ENCODE measurements at places on chromosomes 1 and 21. TPM values are rescaled to one million over a fixed set of nuclear protein-coding genes. Genes with fewer than 3 reads are reported as not detected.

Gene TRABD2B
- not detected for total RNA-seq

Gene C1orf115
- 0.25 TPM for total RNA-seq

Gene ANKRD34A
- total RNA-seq = 1.6 TPM

Gene PTGFRN
- 0.10 TPM for total RNA-seq
